GM12892 (cell line): ENCODE measurements at places on chromosomes 1 and 21.

DNA sequence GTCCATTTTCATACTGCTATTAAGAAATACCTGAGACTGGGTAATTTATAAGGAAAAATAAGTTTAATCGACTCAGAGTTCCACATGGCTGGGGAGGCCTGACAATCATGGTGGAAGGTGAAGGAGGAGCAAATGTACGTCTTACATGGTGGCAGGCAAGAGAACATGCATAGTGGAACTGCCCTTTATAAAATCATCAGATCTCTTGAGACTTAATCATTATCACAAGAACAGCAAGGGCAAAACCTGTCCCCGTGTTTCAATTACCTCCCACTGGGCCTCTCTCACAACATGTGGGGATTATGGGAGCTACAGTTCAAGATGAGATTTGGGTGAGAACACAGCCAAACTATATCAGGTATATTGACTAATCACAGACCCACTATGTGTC lies 370.2 kb upstream of the USP24 start:
- DNase-seq = no peak

- DNase-seq = no peak
Measured at GRCh38 chr1:185058876-185059275, 13.5 kb downstream of the RNF2 start.

DNA sequence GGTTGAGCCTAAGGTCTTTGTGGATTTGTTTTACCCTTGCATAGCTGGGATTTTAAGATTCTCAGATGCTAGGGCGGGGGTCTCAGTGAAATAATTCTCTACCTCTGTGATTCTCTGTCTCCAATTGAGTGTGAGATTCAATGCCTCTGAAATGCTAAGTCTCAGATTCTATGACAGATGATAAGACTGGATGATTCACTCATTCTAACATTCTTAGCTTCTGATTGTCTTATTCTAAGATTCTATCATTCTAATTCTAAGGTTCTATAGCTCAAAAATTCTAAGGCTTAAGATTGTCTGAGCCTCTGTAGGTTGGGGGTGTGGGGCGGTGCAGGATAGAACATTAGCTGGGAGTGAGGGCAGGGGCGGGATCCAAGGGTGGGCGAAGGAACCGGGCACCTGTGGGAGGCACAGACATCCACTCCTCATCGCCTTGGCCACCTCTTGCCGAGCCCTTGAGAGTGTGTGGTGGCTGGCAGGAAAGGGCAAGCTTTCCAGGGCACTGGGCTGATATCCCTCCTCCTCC lies 29.5 kb downstream of the ADGRB2 start:
- no peak for DNase-seq

DNA sequence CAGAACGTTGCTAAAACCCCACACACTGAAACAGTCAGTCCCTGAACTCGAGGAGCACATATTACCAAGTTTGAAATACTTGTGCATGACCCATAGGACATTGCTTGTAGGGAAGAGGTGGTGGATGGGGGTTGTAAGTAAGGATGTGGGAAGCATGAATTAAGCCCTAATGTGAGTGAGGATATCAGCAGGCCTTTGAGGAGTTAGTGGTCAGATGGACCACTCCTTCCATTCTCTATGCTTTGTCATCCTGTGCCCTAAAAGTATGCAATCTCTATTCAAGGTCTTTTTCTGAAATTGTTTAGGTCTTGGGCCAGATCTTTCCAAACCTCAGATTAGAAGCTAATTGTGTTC lies 70.9 kb upstream of the SAMSN1 start:
- DNase-seq = no peak

DNA sequence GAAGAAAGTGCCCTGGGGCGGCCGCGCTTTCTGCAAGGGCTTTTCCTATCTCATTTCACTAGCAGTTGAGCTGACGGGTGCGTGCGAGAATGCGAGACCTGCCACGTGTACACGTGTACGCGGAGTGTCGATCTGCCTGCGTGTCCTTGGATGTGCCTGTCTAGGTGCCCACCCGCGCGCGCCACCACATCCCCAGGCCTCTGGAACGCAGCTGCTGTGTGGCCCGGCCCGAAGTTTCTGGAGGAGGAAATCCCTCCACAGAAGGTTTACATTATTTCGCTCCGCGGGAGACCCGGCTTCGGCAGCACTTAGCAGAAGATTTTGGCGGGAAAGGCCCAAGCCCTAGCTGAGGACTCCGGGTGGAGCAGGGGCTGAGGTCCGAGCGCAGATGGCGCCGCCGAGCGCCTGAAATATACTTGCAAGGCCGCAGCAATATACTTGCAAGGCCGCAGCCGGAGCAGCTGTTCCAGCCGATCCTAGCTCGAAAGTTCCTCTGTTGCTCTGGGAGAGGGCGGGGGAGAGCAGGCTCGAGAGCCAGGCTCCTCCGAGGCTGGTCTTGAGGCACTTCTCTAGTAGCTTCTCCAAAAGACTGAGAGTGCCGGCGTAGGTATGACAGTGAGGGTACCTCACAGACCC lies 3.9 kb downstream of the TBX15 start:
- no peak for DNase-seq

DNA sequence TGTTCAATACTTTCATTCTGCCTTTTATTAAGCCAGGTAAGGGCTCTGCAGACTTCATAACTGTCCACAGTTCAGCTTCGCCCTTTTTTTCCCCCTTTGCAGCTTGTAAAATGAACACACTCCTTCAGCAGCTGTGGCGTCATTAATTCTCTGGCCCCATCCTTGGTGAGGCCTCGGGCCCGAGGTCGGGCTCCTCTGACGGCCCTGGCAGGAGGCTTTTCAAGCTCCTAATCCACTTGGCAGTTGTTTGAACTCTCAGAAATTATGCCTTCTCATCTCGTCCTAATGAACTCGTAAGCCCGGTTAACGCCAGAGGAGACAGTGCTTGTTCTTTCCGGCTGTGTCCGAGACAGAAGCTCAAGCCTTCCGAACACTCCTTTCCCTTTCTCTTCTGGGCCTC lies 18.1 kb upstream of the EPHA8 start:
- no peak for DNase-seq

DNA sequence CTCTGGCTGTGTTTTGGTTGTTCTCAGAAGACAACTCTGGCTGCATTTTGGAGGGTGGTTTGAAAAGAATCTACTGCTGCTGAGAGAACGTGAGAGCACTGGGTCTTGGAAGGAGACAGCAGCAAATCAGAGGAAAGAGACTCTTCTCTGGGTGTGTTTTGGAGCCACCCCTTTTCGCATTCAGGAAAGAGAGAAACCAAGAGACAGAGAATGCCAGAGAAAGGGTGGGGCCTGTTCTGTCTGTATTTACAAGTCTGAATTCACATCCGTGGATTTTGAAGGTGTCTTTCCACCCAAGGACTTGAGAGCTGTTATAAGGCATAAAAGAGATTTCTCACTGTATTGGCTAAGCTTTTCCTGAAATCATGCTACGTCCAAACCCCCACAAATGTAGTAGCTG lies 187.2 kb downstream of the C1orf94 start:
- DNase-seq = no peak

- no peak for DNase-seq
Measured at GRCh38 chr1:43255438-43256210, 14.2 kb upstream of the TMEM125 start.

- no peak for DNase-seq
Measured at GRCh38 chr1:81950037-81950436, 149.3 kb downstream of the ADGRL2 start.

DNA sequence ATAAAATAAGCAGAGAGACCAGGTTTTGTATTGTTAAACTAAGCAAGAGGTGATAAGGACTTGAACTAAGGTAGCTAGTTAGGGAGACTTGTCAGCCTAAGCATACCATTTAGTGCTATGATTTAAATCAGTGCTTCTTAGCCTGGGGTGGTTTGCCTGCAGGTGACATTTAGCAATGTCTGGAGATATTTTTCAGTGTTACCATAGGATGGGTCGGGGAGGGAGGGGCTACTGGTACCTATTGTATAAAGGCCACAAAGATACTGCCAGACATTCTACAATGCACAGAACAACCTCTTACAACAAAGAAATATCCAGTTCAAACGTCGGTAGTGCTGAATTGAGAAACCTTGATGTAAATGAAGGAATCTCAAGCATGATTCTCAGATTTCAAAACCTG lies 3.3 kb downstream of the ATP5PB start:
- DNase-seq = no peak

DNA sequence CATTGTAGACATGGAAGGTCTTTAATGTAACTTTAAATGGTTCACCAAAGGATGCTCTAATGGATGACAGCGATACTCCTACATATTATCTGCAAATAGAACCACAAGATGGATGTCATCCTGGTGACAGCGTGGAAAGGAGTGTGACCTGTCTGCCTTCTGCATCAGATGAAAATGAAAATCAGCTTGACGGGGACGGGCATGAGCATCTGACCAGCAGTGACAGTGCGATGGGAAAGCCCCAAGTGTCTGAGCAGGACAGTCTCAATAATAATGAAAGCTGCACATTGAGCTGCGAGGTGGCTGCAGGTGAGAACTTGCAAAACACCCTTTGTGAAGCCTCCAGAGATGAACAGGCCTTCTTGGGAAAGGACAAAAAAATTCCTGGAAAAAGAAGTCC lies 25.2 kb downstream of the CNST start:
- no peak for DNase-seq

DNA sequence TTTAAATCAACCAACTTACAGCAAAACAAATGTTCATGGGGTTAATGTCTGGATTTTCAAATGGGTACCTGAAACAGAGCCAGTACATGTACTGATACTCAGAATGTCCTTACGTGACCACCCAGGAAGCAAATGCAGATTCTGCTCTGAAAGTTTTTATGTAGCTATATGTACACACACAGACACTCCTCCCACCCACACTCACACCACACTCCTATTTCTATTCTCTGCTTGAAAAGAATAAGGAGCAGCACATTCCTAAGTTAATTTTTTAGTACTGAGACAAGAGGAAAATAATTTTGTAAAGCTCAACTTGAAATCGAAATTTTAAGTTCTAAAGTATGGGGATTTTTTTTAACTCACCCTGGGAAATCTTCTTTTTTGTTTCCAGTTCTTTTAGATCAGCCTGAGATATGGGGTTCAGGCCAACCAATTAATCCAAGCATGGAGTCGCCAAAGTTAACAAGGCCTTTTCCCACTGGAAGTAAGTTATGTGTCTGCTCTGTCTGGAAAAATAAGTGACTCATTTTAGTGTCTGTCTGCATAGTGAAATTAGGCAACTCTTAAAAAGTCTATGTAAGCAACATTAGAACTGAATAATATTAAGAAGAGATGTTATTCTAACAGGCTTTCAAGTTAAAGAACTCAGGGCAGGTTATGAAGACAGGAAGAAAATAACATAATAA lies 75.5 kb upstream of the DYNLT5 start:
- DNase-seq = no peak

DNA sequence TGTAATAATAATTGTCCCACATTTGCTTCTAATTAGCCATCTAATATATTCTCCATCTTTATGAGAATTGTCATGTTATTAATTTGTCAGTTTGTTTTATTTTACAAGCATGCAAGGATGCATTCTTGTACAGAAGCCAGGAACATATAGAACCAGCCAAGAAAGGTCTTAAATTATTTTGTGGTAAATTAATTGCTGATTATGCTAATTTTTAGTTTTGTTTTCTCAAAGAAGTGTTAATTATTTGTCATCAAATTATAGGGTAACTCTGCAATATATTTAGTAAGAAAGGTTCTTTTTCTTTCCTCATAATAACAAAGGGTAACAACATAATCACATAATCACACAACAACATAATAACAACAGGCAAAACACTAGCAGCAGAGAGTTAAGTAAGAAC lies 5.7 kb downstream of the CLIC6 start:
- DNase-seq = no peak

GRCh38 chr1:27594564-27595510 lies 9.1 kb downstream of the AHDC1 start:
- no peak for DNase-seq

- DNase-seq = no peak
Measured at GRCh38 chr1:107009281-107009680, 47.2 kb upstream of the PRMT6 start.

GRCh38 chr1:65980237-65980636 lies 187.5 kb downstream of the PDE4B start:
- no peak for DNase-seq

DNA sequence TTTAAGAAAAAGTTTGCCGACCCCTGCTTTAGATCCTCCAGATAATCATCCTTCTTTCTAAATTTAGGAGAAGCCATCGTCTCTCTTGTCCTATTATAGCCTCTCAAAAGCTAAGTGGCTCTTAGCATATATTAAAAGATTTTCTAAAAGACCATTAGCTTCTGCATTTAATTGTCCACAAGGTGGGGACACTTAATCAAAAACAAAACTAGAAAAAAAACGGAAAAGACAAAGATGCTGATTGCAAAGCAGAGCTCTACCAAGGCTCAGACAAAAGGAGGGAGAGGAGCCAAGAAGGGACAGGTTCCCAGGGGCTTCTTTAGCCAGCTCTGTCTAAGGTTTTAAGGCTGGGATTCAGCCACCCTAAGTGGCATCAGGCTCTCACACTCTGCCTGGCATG lies 128.3 kb upstream of the HMGB4 start:
- DNase-seq = no peak

- no peak for DNase-seq
Measured at GRCh38 chr1:219076326-219076937, 97.2 kb upstream of the LYPLAL1 start.

GRCh38 chr1:20416706-20417105 lies 69.3 kb downstream of the CAMK2N1 start:
- no peak for DNase-seq

DNA sequence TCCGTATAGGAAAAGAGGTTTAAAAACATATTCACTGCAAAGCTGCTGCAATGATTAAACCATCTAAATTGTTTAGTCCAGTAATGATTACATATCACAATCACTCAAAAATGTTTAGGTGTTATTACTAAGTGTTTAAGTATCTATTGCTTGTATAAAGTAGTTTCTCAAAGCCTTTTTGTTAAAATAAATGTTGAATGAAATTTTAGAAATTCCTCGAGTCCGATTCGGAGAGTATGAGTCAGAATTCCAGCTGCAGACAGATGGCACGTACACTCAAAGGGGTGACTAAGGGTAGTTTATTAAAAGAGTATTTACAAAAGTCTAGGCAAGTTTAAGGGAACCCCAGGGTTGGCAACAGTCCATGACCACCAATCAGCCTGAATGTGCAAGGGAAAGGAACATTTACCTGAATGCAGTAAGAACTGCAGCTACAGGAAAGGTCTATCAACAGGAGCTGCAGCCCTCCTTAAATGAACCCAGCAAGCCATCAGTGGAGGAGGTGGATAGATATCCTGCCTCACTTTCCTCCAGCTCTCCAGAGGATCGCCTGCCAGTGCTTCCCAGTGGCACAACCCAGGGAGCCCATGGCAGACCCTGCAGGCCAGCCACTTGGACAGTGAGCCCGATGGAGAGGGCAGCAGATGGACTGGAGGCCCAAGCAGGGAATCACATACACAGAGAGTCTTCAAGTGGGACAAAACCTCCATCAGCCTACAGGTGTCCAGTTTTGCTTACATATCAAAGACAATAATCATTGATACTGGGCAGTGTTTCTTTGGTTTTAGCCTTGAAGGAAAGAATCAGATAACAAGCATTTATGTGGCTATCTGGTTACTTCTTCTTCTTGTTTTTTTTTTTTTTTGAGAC lies 92.1 kb upstream of the SLC44A3 start:
- no peak for DNase-seq
